ENCODE measurements at places on chromosomes 12 and 14.

- no peak for DNase-seq
Measured at GRCh38 chr12:12086362-12086761, 15.6 kb downstream of the BCL2L14 start.

DNA sequence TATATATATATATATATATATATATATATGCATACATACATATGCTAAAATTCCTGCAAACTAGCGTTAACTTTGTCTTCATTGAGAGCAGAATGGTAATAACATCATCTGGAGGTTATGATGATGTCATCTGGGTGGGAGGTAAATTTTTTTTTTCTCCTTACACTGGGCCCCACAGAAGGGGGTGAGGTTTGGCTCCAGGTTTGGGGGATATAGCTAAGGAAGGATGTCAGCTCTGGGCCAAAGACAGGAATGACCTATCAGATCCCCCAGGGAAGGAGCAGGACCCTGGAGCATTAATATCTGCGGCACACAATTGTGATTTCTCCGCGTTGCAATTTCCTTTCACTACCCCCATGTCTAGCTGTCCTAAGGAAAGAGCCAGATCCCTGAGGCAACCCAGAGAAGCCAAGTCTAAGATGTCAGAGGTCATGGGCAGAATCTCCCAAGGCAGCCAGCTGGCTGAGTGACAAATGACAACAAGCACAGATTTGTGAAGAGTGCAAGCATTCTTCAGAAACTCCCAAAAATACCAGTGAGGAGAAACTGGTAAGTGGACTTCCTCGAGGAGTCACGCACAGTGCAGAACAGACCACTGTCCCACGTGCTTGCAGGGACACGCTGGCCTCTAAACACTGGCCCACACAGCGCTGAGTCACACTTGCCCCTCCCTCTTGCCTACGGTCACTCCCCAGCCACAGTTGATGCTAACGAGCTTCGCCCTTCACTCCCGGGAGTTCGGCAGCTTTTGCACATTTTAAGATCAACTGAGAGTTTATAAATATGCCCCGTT is 9.9 kb downstream of the UBC start:
- no peak for DNase-seq

GRCh38 chr12:58639318-58639934 is 280.9 kb downstream of the LRIG3 start:
- DNase-seq = no peak

GRCh38 chr12:124768452-124769162 is 95.1 kb downstream of the SCARB1 start:
- DNase-seq = no peak

GRCh38 chr14:55191203-55192053 is at the start of gene DLGAP5:
Gene DLGAP5, minus strand, starts transcription at chr14:55191585. Its CDS starts 2,406 bp downstream, at chr14:55189179.
- DNase-seq = peak; percentile 83
